Skin of body (tissue), 3 donors: ENCODE measurements at places on chromosomes 12 and 14. TPM values are rescaled to one million over a fixed set of nuclear protein-coding genes. Genes with fewer than 3 reads are reported as not detected.

DNA sequence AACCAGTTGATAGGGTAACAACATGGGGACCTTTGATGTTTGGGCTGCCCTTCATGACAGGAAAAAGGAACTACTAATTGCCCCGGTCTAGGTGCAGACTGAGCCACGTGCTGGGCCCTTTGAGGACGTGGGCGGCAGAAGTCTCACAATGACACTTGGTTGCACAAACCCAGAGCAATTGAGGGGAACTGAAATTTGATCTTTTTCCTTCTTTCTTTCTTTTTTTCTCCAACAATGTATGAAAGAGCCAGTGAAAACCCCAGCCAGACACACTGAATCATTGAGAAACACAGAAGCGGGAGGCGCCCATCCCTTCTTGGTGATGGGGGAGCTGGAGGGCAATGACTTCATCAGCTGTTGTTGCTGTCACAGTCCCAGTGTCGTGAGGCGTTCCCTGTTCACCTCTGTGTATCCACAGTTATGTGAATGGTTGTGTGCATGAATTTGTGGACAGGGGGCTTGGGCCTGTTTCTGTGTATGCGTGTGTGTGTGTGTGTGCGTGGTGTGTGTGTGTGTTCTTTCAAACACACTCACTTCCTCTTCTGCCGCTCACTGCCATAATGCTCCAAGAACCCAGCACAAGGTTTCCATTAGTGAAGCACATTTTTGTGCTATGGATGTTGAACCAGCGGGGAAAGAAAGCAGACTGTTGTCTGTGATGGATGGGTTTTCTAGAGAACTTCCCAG is 137.5 kb upstream of the CCND2 start:
- DNase-seq, result peak; percentile 94

- no peak for DNase-seq
These were observed 283.1 kb downstream of the TMEM117 start for GRCh38 chr12:44118946-44119345.

GRCh38 chr14:67429510-67430205 is 17.7 kb upstream of the PLEK2 start:
- peak; percentile 28 for DNase-seq

- DNase-seq, result peak; percentile 53
These were observed 752 bp downstream of the PRICKLE1 start for GRCh38 chr12:42588524-42589464.

PTPRQ gene
- 0.49 TPM for total RNA-seq

DNA sequence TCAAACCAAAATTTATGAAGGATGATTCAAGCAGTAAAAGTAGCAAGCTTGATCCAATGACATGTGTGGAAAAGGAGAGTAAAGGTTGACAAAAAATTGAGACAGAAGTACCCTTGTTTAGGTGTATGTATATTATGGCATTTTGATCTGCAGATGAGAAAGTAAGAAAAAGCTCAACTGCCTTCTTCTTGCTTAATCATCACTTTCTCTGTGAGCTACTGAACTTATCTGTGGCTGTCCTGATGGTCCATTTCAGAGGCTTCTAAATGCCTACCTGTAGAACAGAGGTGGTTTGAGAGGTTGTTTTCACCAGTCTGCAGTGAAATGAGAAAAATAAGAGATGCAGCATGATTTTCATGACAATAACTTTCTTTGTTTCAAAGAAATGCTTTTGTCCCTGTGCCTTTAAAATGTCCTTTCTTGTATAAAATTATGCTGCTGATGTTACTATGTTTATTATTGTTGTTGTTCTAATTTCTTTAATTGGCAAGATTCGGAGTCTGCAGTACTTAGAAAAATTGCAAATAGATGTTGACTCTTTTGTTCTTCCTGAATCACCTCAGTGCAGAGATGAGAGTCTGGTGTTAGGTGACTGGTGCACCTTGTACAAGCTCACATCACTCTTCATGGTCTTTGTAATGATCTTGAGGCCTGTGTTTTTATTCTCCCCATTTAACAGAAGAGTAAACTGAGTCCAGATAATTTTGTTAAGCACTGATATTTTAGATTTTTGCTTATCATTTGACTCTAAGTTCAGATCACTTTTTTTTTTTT is 821.9 kb downstream of the VRK1 start:
- no peak for DNase-seq

ALDH6A1 gene
- 32.7 TPM for total RNA-seq

GRCh38 chr12:120853188-120853587 is 51.0 kb downstream of the SPPL3 start:
- no peak for DNase-seq

DNA sequence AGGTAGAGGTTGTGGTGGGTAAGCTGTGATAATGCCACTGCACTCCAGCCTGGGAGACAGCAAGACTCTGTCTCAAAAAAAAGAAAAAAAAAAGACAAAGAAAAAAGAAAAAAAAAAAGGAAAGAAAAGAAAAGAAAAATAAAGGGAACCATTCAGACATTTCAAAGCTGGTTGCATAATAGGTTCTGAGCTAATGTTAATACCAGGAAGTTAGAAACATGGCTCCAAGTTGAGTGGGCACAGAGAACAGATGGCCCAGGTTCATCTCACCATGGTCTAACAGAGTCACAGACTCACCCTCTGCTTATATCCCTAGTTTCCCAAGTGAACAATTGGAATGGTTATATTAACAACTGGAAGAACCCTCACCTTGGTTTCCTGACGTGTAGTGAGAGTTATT is 17.4 kb upstream of the ZDHHC17 start:
- no peak for DNase-seq

WDR20 gene
- total RNA-seq, result 22.3 TPM

- DNase-seq, result no peak
These were observed 131.1 kb upstream of the SLC38A2 start for GRCh38 chr12:46503637-46504175.

GRCh38 chr12:130982565-130983225 is 29.0 kb downstream of the ADGRD1 start:
- no peak for DNase-seq

- no peak for DNase-seq
These were observed 8.5 kb upstream of the ARMH4 start for GRCh38 chr14:58160561-58160960.

CLEC4E gene
- 0.79 TPM for total RNA-seq

GRCh38 chr14:87901652-87902051 is 91.3 kb downstream of the GALC start:
- no peak for DNase-seq

DNA sequence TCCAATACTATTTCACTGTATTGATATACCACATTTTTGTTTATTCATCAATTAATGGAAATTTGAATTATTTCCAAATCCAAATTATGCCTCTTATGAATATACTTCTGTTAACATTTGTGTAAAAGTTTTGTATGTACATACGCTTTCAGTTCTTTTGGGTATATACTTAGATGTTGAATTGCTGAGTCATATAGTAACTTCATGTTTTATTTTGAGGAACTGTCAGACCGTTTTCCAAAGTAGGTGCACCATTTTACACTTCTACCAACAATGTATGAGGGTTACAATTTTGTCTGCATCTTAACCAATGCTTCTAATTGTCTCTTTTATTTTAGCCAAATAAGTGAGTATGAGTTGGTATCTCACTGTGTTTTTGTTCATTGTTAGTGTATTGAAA is 10.2 kb upstream of the CCER1 start:
- DNase-seq, result no peak

DNA sequence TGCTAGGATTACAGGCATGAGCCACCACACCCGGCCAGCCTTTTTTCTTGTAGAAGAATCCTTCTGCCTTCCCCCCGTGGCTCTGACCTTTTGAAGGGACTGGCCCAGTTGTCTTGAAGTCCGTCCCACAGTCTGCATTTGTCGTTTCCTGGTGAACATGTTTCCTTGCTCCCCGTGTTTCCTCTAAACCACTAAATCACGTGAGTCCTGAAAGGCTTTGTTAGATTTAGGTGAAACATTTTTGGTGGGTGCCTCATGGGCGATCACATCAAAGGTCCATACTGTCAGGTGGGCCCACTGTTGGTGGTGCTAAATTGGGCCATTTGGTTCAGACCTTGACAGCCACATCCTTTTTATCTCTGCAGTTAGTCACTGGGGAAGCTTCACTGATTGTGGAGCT is 26.3 kb downstream of the MLXIP start:
- DNase-seq, result no peak

C12orf50 gene
- total RNA-seq, result not detected

GRCh38 chr14:39988939-39989338 is 556.7 kb upstream of the FBXO33 start:
- peak; percentile 41 for DNase-seq

FLRT2 gene
- total RNA-seq, result 32.6 TPM

- DNase-seq, result no peak
These were observed 44.7 kb upstream of the AMIGO2 start for GRCh38 chr12:47124451-47124850.

PLEKHG7 gene
- not detected for total RNA-seq

ANKRD33 gene
- total RNA-seq, result not detected
